Hematopoietic multipotent progenitor cell treated with erythropoietin and hydrocortisone succinate and interleukin-3 and kit ligand, for 15 days (in vitro differentiated cells): ENCODE measurements at places on chromosomes 5 and 9.

GRCh38 chr9:96382175-96382574, 1.3 kb downstream of the SLC35D2 start:
- no peak for DNase-seq

DNA sequence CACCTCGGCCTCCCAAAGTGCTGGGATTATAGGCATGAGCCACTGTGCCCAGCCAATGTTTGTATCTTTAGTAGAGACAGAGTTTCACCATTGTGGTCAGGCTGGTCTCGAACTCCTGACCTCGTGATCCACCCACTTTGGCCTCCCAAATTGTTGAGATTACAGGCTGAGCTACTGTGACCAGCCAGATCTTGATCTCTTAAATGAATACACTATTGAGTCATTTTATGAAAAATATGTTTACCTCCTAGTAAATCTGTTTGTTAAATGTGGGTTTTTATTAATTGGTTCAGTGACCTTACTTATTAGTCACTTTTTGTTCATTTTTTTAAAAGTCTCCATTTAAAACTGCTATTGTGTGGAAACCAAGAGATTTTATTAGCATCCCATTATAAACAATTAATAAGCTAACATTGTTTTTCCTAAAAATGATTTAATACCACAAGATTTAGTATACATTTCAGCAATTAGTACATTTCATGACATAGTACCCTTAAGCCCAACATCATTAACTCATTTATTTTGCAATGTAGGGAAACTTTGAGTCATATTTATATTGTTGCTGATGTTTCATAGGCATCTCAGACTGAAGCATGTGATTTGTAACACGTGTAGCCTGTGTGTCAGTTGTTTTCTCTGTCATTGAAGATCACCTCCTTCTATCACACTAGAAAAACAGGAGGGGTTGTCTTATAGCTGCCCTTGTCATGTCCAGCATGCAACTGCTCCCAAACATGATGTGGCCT, 261.2 kb downstream of the TAF11L14 start:
- no peak for DNase-seq

- DNase-seq = no peak
Observed at GRCh38 chr5:167701051-167701450, 590.4 kb upstream of the WWC1 start.

GRCh38 chr9:90459321-90459720, 183.3 kb downstream of the DIRAS2 start:
- DNase-seq = no peak

DNA sequence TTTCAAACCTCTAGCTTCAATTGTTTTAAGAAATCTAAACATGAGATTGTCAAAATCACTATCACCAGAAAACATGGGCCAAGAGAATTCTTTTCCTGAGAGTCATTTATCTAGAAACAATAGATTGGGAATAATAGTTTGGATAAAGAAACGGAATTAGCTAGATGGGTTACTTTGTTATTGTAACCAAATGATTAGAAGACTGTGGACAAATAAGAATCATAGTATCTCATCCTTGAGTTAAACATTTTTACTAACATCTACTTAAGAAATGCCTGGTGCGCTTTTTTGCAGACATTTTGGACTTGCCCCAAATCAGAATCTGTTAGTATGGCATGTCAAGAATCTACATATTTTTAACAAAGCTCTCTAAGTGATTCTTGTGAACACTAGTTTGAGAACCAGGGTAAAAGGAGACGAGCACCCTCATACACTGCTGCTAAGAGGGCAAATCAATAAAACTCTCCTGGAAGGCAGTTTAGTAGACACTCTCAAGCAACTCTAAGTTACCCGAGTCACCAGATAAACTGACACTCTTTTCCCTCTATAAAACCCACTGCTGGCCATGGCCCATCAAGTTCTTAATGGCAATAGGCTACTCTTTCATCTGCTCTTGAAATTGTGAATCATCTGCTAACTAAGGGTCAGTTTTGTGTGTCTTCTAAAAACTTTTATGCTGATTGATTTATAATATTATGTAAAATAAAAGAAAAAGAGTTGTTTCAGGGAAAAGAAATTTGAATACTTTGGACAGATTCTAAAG, 39.1 kb downstream of the TPD52L3 start:
- no peak for DNase-seq
